ENCODE measurements at places on chromosomes 16 and 17.

DNA sequence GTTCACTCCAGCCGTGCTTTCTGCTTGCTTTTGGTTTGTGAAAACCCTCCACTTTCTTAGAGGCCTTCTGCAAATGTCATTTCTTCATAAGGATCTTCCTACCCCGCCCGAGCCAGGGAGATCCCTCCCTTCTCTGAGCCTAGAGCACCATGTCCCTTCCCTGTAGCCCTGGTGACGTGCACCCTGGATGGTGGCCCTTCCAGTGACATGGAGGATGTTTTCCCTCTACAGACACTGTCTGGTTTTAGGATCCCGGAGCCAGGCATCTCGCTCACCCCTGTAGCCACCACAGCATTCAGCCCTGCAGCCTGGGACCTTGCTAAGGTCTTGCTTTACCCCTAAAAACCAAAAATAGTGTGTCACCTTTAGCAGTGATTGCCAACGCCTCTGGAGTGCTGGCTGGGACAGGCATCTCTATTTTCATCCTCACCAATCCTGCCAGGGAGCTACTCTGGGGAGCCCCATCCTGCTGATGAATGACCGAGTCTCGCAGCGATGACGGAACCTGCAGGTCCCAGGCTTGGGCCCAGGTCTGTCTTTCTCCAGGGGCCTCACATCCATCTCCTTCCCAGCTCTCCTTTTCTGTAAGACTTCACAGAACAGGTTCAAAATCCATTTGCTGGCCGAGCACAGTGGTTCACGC is 394.1 kb upstream of the TNRC6C start:
- DNase-seq: no peak

- no peak for DNase-seq
These were observed 62.3 kb upstream of the PHOSPHO1 start for GRCh38 chr17:49292901-49293300.

DNA sequence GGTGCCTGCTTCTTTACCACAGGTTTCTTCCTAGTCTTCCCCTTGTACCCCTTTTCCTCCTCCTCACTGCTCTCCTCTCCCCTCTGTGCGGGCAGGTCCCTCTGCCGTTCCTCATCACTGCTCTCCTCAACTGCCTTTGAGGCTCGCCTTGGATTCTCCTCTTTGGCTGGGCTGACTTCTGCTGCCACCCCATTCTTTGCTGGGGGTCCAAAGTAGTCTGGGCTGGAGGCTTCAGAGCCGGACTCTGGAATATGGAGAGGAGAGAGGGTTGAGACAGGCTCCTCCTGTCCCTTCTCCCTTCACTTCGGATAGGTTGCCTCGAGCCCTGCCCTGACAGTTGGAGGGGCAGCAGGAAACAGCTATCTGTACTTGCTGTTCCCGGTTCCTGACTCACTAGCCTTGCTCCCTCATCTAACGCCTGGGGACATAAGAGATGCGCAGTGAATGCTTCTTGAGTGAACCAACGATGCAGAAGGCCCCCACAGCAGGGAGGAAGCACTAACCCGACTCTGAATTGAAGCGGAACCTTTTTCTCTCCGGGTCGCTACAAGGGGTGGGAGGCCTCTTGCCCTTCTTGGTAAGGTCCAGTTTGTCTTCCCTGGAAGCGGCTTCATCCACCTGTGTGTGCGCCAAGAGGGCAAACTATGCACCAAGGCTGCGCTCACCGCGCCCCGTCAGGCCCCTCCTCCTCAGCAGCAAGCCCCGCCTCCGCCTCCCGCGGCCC is 655 bp downstream of the HIRIP3 start:
- no peak for DNase-seq

DNA sequence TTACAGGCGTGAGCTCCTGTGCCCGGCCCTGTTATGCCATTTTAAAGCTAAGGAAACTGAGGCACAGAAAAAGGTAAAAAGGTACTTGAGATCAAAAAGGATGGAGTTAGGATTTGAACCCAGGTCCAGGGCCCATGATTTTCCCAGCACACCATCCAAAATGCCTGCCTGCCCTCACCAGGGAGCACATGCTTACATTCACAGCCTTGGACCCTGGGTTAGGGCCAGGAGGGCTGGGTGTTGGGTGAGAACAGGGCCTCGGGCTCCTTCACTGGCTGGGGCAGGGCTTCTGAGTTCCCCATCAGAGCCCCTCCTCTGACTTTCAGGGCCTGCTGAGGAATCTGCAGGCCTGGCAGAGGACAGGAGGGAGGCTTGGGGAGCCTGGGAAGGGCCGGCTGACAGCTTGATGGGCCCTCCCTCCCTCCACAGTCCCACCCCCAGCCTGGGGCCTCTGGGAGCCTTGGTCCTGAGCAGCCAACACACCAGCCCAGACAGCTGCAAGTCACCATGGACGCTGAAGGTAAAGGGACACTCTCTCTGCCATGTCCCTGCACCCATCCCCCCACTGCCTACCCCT is at the start of gene QPRT:
TSS of gene QPRT (plus strand) at position 490 of the 577 bp plus-strand sequence. CDS start at position 508, 18 bp downstream.
- no peak for DNase-seq

Measured in naive B cell (primary cell).